ENCODE measurements at places on chromosomes 7 and 10.

GRCh38 chr7:116398672-116399071 is 100.9 kb upstream of the CAV2 start:
- no peak for DNase-seq

DNA sequence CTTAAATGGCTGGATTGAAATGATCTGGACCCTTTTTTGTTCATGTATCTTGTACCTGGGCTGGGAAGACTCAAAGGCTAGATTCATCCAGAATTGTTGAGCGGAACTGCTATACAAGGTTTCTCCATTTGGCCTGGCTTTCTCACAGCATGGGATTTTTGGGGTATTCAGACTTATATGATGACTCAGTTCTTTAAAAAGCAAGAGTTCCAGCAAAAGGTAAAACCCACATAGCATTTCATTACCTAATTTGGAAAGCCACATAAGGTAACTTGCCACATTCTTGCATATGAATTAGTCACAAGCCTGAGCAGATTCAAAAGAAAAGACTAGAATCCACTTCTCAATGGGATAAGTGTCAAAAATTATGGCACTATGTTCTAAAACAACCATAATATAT is 137.4 kb downstream of the HGF start:
- peak; percentile 27 for DNase-seq

DNA sequence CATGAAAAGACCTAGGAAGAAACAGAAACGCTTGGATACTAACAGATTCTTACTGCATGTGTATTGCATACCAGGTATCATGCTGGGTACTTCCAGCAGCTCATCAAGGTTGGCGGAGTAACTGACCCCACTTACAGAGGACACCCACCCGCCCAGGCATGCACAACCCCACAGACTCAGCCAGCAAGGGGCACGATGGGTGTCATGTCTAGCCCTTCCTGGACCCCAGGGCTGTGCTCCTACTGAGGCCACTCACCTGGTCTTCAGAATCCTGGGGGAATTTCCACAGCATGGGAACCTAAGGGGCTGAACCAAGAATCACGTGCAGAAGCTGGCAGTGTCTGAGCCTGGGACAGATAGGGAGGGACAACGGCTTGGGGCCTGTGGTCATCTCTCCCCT is 134.1 kb upstream of the ZNF32 start:
- no peak for DNase-seq

GRCh38 chr10:43026039-43026973 is 50.6 kb upstream of the RET start:
- no peak for DNase-seq

- DNase-seq, result no peak
These were observed 133.0 kb upstream of the FAM20C start for GRCh38 chr7:59079-60016.

All from iPS DF 6.9 (cell line).